ENCODE measurements at places on chromosomes 7 and 10.

- DNase-seq, result no peak
Observed at GRCh38 chr7:15936991-15937390, 250.5 kb upstream of the MEOX2 start.

- no peak for DNase-seq
Observed at GRCh38 chr7:35691827-35692307, 3.1 kb downstream of the HERPUD2 start.

DNA sequence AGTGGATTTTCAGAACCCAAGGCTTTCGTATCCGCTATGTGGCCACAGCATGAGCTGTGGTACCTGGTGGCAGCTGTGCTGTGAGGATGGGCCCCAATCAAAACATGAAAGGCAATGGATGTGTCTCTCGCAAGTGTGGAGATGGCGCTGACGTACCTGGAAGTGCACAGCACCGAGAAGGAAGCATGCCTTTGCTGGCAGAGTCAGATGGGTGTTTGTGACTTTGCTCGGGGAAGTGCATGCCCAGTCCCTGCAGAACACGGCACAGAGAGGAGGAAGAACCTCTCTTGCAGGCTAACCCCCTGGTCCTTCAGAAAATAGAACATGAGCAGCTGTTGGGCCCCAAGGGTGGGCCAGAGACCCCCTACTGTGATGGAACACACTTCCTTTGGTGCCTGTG is 654.1 kb upstream of the ZWINT start:
- DNase-seq, result no peak

DNA sequence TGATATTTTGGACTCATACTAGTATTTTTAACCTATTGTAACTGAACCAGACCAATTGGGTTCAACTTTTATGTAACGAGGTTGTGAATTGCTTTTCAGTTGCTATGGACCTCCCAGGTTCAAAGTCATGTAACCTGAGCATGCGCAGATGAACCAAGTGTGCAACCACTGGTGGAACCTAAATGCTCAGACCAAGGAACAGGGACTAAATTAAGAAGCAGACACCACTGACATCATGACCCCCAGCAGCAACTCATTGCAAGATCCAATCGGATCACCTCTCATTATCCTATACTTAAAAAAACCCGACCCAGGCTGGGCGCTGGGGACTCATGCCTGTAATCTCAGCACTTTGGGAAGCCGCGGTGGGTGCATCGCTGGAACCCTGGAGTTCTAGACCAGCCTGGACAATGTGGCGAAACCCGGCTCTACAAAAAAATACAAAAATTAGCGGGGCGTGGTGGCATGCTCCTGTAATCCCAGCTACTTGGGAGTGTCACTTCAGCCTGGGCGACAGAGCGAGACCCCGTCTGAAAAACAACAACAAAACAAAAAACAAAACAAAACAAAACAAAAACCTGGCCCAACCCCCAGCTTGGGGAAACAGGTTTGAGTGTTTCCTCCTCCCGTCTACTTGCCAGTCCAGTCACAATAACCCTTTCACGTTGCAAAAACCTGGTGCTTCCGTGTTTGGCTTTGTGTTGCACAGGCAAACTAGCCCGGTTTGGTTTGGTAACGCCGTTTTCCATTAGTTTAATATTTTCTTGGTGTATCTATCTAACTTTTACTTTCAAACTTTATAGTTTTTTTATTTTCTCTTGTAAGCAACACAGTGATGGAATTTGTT is 11.3 kb upstream of the ZNF518A start:
- no peak for DNase-seq

DNA sequence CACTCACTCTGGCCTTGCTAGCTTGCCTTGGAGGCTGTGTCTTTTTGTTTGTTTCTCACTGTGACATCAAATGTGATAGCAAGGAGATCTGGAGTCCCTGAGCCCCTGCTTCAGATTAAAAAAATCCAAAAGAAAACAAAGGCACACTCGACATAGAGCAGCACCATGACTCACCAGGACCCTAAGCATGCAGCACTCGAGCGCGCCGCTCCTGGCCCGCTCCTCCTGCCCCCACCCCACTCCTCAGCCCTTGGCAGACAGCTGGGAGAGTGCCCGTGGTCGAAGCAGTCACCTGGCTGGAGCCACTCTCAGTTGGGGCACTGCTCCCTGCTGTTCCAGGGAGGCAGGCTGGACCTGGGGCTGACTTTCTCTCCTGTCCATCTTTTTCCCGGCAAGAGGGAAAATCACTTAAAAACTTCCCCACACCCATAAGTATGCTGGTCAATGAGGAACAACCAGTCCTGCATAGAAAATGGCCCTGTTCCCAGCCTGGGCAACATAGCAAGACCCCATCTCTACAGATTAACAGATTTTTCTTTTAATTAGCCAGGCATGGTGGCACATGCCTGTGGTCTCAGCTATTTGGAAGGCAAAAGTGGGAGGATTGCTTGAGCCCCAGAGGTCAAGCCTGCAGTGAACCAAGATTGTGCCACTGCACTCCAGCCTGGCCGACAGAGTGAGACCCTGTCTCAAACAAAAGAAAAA is 128.4 kb downstream of the PAXIP1 start:
- DNase-seq, result no peak

All from HL-60 (cell line).